ENCODE measurements at places on chromosomes 1 and 21.

DNA sequence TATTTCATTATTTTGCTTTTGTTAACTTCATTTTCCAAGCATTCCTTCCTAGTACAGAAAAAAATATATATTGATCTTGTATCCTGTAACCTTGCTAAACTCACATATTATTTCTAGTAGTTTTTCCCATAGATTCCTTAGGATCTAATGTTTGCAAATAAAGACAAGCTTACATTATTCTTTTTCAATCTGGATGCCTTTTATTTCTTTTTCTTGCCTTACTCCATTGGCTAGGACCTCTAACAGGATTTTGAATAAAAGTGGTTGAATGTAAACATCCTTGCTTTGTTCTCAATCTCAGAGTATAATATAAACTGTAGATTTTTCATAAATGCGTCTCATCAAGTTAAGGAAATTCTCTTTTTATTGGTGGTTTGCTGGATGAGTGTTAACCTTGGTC is 74.5 kb upstream of the GUCA2A start:
- no peak for DNase-seq

DNA sequence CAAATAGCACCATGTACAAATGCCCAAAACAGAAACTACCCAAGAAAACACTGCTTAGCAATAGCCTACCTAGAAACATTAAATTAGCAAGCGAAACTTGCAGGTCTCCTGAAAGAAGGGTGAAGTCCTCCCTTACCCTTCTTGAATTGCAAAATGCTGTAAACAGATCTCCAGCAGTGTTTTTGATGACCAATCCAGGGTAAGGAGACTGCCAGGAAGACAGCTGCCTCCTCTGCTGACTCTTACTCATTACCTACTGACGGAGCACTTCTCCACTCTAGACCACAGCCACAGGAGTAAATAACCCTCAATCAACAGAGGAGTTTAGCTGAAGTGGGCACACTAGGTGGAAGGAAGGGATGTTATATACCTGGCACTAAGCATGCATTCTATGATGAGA is 32.2 kb upstream of the GADD45A start:
- DNase-seq, result no peak

DNA sequence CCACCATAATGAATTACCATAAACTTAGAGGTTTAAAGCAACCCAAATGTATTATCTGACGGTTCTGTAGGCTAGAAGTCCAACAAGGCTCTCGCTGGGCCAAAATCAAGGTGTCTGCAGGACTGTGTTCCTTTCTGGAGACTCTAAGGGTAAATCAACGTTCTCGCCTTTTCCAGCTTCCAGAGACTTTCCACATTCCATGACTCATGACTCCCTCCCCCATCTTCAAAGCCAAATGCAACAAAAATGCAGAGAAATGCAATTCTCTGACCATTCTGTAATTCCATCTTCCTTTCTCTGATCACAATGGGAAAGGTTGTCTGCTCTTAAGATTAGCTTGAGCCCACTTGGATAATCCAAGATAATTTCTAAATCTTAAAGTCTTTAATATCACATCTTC is 287.1 kb downstream of the LTN1 start:
- DNase-seq, result no peak

DNA sequence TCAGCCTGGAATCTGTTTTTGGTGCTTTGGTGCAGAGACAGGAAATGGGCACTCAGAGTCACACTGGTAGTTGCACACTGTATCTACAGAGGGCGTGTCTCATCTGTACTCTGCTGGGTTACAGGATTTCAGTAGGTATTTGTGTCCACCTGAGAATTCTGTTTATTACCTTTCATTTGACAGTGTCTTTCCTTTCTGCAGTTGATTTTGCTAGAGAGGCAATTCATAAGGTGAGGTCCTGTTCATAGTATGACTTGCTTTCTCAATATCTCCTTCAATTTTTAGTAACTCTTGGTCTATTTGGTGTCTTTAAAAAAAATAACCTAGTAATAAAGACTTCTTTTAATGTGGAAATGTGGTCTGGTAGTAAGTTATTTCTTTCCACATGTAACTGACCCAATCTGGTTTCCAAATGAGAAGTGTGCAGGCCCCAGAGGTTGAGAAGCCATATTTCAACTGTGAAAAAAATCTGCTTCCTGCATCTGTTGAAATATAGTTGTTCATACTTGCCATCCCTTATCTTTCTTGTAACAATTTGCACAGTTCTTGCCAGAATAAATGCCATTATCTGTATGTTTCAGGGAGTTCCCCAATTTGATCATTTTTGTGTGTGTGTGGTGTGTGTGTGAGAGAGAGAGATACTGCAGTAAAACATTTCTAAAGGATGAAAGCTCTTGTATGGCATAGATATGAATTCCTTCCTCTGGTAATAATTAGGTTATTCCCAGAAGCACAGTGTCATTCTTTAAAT is 78.4 kb upstream of the DNAJC6 start:
- DNase-seq, result no peak

DNA sequence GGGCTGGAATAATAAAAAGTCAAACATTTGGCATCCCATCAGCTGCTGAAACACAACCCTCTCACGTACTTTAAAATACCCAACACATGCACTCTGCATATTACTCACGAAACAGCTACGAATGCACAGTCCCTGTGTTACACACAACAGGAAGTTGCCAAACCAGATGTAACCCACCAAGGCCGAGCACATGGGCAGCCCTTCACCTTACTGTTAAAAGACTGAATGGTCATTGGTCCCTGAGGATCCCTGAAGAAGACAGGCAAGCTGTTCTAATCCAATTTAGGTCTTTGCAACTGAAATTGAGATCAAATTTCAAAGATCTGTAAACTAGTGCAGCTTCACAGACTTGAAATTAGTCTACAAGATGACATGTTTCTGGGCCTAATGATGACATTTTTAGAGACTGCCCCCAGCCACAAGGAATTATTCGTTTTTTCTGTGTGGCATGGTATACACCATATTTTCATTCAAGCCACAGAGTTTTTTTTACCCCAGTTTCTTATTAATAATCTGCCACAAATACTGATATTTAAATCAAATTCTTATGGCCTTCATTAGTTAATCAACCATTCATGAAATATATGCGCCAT is 25.6 kb upstream of the IER5 start:
- no peak for DNase-seq

GRCh38 chr21:29187944-29188343 is 57.5 kb downstream of the MAP3K7CL start:
- no peak for DNase-seq

DNA sequence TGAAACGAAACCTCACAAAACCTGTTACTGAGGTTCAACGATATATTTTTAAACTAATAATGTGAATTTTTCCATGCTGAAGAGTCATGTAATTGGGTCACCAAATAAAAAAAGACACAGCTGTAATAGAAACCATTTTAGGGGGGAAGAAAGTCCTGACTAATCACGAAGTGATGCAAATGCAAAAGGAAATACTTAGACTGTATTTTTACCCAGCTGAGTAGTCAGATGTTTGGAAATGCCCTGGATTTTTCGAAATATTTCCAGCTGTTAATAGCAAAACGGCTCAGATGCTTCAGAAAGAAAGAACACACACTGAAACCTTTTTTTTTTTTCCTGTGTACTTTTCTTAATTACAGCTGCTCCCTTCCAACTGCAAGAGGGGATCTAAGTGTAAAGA is 210.3 kb downstream of the SETD4 start:
- no peak for DNase-seq

GRCh38 chr1:211812584-211812983 is 18.0 kb downstream of the LPGAT1 start:
- DNase-seq, result no peak

- no peak for DNase-seq
Measured at GRCh38 chr1:16349847-16350406, 2.4 kb downstream of the FBXO42 start.

DNA sequence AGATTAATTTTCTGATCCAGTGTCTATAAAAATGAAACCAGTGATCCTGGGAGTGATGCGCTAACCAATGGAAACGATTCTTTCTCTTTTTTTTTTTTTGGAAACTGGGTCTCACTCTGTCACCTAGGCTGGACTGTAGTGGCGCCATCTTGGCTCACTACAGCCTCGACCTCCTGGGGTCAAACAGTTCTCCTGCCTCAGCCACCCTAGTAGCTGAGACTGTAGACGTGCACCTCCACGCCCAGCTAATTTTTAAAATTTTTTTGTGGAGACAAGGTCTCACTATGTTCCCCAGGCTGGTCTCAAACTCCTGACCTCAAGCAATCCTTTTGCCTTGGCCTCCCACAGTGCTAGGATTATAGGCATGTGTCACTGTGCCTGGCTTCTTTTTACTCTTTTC is 3.4 kb upstream of the RCC2 start:
- DNase-seq, result no peak

- DNase-seq, result no peak
Measured at GRCh38 chr1:194288238-194288637, 1101.8 kb upstream of the B3GALT2 start.

GRCh38 chr1:43836267-43836951 is 97.2 kb upstream of the ARTN start:
- DNase-seq, result peak; percentile 15

- DNase-seq, result no peak
Measured at GRCh38 chr1:41735631-41736260, 183.0 kb downstream of the HIVEP3 start.

- DNase-seq, result no peak
Measured at GRCh38 chr1:184684285-184685074, 70.2 kb downstream of the EDEM3 start.

GRCh38 chr1:118404024-118404423 is 219.0 kb upstream of the SPAG17 start:
- DNase-seq, result no peak

- DNase-seq, result no peak
Measured at GRCh38 chr1:68777851-68778250, 281.0 kb upstream of the DEPDC1 start.

DNA sequence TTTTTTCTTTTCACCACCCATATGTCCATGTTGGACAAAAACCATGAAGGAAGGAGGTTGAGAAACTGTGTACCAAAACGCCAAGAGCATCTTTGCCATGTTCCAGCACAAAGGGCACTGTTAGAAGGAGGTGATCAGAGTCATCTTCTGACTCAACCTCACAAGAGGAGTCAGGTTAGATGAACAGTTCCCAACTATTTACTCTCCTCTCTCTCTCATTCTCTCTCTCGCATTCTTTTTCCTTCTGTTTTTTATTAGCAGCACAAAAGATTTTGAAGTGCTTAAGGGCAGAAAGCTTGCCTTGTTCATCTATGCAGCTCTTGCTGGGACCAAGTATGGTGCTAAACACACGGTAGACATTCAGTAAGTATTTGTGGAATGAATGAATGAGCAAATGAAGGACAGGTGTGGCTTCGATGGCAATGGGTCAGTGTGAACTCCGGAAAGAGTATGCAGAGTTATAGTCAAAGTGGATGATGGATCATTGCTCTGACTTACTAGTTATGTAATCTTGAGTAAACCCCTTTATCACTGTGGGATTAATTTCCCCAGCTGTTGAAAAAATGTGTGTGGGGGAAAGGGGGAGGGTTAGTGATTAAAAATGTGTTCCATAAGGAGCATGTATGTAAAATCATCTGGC is 33.9 kb downstream of the DDR2 start:
- no peak for DNase-seq

DNA sequence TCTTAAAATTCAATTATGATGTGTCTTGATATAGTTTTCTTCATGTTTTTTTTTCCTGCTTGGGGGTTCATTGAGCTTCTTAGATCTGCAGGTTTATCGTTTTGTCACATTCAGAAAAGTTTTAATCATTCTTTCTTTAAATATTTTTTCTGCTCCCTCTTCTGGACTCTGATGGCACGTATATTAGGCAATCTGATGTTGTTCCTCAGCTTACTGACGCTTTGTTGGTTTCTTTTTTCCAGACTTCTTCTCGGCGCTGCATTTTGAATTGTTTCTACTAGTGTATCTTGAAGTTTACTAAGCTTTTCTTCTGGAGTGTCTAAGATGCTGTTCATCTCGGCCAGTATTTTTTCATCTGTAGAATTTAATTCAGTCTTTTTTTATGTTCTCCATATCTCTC is 44.8 kb upstream of the FMOD start:
- DNase-seq, result no peak

GRCh38 chr1:19529664-19530063 is 44.3 kb upstream of the CAPZB start:
- no peak for DNase-seq

GRCh38 chr21:34810786-34811185 is 142.0 kb downstream of the CLIC6 start:
- no peak for DNase-seq

Measured in stimulated activated CD8-positive, alpha-beta memory T cell treated with anti-CD3 and anti-CD28 coated beads, Interleukin-4, amount 100 ng/mL, for 1 hour (primary cell).